Cerebellar nuclear complex (tissue), 1 donor: ENCODE measurements at places on chromosomes 13 and 19.

DNA sequence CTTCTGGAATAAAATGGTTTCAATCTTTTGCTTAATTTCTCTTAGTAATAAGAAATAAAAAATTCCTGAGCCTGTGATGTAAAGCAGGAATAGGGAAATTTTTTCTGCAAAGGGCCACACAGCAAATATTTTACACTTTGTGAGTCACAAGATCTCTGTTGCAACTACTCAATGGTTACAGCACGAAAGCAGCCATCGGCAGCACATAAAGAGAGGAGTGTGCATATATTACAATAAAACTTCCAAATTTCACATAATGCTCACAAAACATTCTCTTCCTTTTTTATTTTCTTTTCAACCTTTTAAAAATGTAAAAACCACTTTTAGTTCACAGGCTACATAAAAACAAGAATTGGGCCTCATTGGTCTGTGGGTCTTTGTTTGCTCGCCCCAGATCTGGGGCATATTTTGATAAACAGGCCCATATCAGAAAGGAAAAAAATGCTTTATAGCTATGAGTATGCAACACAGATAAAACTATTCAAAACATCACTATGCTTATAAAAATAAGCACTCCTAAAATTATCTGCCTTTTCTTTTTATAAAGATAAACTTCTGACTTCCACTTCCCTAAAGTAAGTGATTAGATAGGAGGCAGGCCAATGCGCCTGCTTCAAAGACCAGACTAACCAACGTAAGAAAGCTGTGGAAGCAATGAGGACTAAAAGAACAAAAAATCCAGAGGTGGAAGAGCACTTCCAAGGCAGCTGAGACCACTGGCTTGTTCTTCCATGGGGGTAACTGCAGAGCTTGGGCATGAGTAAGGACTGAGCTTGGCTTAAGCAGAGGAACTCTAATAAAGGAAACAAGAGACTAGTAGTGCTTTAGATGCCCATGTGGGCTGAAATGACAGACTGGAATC, 26.5 kb downstream of the MYCBP2 start:
- DNase-seq, result no peak

GRCh38 chr19:40191836-40192646, 815 bp downstream of the MAP3K10 start:
- DNase-seq, result no peak

GRCh38 chr13:60108589-60108988, 55.1 kb downstream of the DIAPH3 start:
- no peak for DNase-seq

DNA sequence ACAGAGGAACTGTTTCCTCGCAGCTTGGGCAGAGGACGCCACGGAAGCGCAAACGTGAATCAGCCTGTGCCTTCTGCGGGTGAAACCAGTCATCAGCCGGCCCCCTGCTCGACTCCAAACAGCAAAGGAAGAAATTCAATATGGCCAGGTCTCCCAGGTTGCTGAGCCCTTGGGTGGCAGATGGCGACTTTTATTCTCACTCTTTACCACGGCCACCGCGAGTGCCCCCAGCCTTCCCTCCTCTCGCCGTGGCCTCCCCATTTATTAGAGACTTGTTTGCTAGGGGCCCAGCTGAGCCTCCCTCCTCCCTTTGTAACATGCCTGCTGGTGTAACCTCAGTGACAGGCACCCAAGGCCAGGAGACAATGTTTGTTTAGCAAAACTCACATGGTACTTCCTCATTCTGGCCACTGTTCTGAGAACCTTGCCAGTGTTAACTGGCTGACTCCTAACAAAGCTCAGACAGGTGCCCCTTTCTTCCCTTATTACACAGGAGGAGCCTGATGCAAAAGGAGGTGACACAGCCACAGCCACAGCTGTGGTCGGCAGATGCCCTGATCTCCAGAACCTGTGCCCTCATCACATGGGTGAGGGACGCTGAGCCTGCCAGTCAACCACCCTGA, 5.8 kb downstream of the RAB20 start:
- no peak for DNase-seq

GRCh38 chr19:52993342-52994178, 20.2 kb upstream of the ERVV-1 start:
- no peak for DNase-seq

DNA sequence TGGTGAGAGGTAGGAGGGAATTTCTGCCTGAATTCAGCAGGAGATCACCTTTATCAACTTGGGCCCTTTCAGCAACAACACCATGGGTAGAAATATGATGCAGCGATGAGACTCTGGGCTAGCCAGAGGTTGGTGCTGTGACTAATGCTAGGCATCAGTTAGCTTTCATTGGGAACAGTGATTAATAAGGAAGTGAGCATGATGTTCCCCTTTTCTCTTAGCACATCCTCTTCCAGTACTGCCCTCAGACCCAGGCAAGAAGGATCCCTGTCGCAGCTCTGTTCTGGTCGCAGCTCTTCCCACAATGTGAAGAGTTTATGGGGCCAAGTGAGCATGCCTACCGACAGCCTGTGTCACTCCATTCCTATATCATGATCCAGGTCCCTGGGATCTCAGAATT, 100.5 kb downstream of the FLT1 start:
- no peak for DNase-seq

DNA sequence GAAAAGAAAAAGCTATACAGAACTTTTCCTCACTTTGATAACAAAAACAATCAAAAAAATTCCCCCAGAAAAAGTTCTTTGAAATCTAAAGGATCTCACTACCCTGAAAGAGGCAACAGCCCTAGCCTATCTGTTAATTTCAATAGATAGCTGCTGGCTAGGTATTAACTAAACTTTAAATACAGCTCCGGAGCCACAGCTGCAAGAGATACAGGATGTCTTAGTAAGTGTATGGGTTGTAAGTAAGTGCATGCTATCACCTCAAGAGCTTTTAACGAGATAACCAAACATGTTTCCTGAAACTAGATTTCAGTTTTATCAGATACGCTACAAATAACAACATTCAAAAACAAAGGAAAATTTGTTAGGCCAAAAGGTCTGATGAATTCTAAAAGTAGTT, 148.4 kb downstream of the KLF12 start:
- no peak for DNase-seq

DNA sequence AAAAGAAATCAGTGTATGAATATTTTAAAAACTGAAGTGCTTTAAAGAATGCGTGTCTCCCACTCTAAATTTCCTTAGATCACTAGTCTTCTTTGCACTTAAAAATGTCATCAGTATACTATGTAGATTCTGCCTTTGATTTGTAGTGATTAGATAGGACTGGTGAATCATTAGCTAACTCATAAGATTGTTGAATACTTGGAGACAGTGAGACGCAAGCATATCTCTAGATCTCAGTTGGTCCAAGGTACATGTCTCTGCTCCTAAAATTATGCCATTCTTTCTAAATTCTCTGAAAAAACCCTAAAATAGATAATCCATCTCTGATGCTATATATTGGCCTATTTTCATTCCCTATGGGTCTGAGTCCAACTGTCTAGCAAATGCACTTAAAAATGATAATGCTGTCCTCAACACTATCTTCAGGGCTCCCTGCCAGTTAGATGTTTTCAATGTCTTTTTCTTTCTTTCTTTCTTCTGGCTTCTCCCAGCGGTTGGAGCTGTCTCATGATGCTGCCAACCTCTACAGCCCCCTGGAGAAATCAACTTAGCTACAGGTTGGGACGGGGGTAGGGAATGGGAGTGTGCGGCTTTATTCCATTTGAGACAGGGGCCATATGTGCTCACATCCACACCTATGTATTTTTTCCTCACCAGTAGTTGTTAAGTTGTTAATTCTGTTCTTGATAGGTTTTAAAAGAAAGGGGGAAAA, 301.0 kb downstream of the NDFIP2 start:
- no peak for DNase-seq

GRCh38 chr13:93356469-93356868, 129.9 kb downstream of the GPC6 start:
- DNase-seq, result no peak

GRCh38 chr19:55579766-55580621, 654 bp downstream of the ZNF579 start:
- no peak for DNase-seq
